ENCODE measurements at places on chromosomes 1 and 21. TPM values are rescaled to one million over a fixed set of nuclear protein-coding genes. Genes with fewer than 3 reads are reported as not detected.
A peak's percentile ranks its signal among the peaks of the same experiment; 100 is the strongest.

GRCh38 chr1:156402331-156403020 lies 33.5 kb downstream of the RHBG start:
- DNase-seq = no peak

- DNase-seq = no peak
Observed at GRCh38 chr1:114466334-114467014, 44.5 kb downstream of the TRIM33 start.

DNA sequence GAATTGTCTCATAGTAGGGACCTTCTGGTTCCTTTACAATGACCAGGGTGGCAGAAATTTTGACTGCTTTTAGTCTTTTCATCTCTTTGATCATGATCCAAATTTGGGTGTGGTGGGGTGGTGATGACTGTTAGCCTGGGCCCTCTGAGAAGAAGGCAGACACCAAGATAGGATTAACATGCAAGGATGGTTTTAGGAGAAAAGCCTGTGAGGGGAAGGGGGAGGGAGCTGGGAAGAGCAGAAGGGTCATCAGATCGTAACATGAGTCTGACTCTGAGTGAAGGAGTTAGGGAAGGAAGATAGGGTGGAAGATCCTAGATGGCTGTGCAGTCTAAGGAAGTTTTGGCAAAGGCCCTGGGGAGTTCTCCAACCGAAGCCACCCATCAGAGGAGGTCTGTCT lies 28.5 kb upstream of the CAMSAP2 start:
- no peak for DNase-seq

DNA sequence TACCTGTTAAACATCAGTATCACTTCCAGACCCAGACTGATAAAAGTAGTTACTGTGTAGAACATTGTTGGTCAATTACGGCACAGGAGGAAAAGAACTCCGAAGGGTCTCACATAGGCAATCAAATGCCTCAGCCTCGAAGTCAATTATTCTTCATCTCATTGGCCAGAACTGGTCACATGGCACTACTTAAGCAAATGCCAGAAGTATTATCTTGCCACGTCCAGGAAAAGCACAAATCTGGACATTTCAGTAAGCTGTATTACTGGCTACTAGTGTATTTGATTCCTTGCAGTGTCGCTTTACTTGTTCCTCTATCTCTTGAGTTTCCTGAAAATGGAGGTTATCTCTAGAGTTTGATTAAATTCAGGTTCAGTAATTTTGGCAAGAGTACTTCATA lies 24.4 kb downstream of the DIO1 start:
- peak; percentile 11 for DNase-seq

DNA sequence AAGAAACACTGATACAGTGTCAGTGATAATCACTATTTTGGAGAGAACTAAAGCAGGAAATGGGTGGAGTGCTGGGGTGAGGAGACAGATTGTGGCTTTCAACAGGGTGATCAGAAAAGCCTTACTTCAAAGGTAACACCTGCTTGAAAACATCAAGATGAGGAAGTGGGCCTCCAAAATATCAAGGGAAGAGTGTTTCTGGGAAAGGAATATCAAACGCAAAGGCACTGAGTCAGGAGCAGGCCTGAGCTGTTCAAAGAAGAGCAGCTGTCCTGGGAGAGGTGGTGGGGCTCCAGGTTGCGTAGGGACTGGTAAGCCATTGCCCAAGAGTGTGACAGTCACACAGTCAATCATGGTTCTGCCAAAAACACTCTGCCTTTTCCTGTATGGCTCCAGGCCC lies 47.1 kb upstream of the ATP1A1 start:
- no peak for DNase-seq

The CHI3L2 gene
- total RNA-seq = not detected

The SLC35F3 gene
- 1.7 TPM for total RNA-seq

The FGR gene
- total RNA-seq = not detected

The PARS2 gene
- total RNA-seq = 5.6 TPM

Measured in fibroblast of villous mesenchyme (primary cell).